ENCODE measurements at places on chromosomes 1 and 21.

DNA sequence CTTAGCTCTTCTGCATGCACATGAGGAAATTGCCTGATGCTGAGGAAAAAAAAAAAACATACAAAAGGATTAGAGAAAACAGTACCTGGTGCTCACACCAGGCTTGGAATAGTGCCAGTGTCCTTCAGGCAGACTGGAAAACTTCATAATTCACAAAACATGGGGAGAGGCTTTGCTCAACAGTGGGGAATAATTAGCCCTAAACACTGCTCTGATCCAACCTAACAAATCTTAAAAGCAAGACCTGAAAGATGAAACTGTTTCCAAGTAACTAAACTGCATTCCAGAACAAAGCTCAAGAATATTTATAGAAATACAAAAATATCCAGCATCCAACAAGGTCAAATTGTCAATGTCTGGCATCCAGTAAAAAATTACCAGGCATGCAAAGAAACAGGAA is 124.8 kb downstream of the AK5 start:
- DNase-seq = no peak

DNA sequence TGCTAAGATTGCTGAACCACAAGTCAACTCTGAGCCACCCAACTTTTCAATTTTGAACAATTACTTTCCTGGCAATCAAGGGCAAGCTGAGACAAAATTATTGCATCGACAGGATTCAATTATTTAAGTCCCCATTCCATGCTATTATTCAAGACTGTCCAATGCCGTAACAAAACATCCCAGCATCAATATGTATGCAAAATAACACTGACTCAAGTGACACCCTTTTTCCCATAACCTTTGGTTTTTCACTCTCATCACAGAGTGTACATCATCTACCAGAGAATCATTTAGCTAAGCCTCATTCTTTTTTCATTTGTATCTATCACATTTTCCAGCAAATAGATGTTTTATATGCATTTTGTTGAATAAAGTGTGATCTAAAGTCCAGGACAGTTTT is 54.6 kb downstream of the ERICH3 start:
- DNase-seq = no peak

DNA sequence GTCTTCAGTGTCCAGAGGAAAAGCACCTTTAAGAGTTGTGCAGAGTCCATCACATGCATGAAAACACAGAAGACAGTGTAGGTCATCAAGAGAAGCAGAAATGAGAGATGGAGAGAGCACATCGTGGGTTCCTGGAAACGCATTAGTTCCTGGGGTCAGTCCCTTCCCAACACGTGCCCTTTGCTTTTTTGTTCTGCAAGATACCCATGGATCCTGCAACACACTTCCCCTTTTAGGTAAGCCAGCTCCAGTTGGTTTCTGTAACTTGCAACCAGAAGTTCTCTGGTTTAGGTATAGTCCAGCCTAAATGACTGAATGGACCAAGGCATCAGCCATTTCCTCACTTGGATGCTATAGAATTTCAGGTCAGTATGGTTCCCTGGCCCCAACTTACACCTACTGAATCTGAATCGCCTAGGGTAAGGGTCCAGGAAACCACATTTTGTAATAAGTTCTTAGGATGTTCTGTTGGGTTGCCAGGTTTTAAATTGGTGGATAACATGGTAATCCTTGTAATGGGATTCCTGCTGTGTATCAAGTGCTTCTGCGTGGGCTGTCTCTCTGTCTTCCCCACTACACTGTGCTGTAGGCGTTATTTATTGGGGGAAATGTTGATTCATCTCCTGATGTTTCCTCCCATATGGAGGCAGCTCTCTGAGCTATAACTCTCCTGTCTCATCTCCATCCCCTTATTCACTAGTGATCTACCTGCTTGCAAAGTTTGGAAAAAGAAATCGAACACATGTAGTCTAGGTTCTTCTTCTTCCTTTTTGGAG is 230.6 kb downstream of the TNR start:
- DNase-seq = peak; percentile 32

DNA sequence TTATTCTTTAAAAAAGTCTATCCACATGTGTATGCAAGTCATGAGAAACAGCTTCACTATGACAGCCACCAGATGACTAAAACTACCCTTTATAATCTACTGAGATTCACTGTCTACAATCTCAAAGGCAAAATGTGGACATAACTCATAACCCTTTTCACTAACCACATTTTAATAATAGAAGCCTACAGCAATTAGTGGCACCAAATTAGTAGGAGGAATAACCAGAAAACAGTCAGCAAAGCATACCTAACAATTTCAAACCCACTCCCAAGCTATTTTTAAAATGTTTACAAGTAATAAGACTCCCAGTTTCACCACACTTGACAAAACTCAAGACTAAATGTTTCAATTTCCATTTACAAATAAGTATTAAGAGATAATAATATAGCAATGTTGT is 442.9 kb downstream of the PTPRC start:
- no peak for DNase-seq

GRCh38 chr1:145827966-145828365 is 4.0 kb downstream of the POLR3C start:
- DNase-seq = no peak

Measured in inflammatory macrophage (primary cell).